ENCODE measurements at places on chromosomes 11 and 22.

GRCh38 chr11:11044137-11044855 is 186.4 kb upstream of the ZBED5 start:
- DNase-seq = no peak

- DNase-seq = no peak
Observed at GRCh38 chr11:82118946-82119345, 614.7 kb downstream of the FAM181B start.

- DNase-seq = no peak
Observed at GRCh38 chr22:45731041-45731797, 59.6 kb downstream of the ATXN10 start.

DNA sequence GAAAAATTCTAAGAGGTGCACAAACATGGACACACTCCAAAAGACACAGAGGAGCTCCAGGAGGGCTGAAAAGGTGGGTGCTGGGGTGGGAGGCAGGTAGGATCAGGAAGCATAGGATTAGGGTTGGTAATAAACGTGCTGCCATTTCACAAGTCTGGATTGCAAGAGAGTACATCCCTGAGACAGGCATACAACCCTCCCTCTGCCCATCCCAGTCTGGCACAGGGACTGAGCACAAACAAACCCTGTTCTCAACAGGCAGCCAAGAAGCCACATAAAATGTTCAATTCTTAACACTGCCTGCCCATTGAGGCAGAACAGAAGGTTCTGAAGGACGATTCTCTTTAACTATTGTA is 18.5 kb downstream of the SLC35F2 start:
- DNase-seq = no peak

GRCh38 chr11:59097113-59097708 is 9.8 kb upstream of the FAM111B start:
- no peak for DNase-seq

- no peak for DNase-seq
Observed at GRCh38 chr11:45676522-45677095, 11.2 kb upstream of the CHST1 start.

DNA sequence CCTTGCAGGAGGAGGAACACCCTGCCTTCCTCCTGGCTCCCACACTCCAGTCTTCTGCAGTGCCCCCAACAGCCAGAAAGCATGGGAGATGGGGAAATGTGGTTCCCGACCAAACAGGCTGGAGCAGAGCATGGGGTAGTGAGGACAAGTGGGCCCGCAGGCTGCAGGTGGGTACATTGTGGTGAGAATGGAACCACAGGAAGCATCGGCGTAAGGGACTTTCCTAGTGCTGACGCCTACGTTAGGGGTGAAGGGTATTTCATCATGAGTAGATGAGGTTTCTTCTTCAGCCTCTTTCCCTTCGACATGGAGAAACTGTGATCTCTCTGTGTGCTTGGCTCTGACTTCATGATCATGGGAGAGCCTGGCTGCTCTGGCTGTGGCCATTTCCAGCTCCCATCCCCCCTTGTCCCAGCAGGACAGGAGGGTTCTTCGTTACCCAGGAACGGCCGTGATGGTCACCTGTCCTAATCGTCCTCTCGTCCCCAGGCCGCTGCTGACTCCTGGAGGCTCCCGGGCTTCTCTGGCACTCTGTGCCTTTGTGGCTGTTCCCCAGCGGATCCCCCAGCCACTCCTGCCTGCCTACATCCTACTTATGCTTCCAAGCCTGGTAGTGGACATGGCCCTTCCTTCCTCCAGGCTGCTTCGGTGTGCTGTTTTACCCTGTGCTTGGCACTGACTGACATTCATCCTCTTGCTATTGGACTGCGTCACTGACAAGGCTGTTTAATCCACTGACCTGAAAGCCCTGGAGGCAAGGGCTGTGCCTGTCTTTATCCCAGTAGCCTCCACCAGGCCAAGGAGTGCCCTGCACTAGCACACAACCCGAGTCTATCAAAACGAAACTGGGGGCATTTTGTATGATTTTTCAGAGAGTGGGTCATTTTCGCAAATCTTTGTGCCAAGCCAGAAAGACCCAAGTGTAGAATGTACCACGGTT is 65.2 kb upstream of the CECR2 start:
- DNase-seq = no peak

- DNase-seq = no peak
Observed at GRCh38 chr11:82776377-82776776, 42.7 kb upstream of the FAM181B start.

- no peak for DNase-seq
Observed at GRCh38 chr11:134640971-134641968, 229.2 kb upstream of the B3GAT1 start.

DNA sequence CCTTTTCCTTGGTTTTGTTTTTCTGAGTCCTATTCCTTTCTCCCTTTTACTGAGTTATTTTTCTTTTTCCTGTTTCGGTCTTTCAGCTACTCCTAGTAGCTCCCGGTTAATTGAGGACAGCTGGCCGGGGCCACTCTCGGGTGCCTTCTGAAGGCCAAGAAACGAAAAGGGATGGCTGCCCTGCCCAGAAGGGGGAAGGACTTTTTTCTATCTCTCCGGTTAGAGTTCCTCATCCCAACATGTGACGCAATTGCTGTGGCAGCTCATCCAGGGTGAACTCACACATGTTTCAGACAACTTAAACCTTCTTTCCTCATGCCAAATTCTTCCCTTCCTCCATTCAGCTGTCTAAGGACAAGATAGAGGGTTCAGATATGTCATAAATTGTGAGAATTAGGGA is 83.6 kb downstream of the PIWIL4 start:
- no peak for DNase-seq

GRCh38 chr11:99565333-99565732 is 544.6 kb downstream of the CNTN5 start:
- DNase-seq = no peak

GRCh38 chr11:78022397-78023396 is at the start of gene KCTD14:
TSS of gene KCTD14 (minus strand) at chr11:78023276. CDS start at chr11:78023249, 27 bp downstream.
- DNase-seq = no peak

All from D721Med (cell line).